ENCODE measurements at places on chromosomes 7 and 10.

DNA sequence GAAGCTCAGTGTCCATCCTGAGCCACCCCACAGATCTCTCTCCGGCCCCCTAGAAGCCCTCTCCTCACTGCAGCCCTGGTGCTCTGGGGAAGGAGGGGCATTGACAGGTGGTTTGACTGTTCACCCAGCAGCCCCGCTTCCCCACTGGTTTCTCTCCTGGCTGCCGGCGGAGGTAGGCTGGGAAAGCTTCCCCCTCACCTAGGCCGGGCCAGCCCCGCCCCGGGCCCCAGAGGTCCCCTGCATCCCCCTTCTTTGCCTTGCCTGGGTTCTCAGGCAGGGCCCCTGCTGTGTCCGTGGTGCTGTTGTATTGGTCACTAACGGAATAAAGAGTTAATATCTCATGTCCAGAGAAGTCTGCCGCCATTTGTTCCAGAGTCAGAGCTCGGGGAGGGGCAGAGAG is 21.2 kb downstream of the CLEC2L start:
- no peak for DNase-seq

- DNase-seq: no peak
Observed at GRCh38 chr10:89502549-89502948, 32.8 kb downstream of the SLC16A12 start.

- no peak for DNase-seq
Observed at GRCh38 chr7:151432658-151433521, 7.1 kb downstream of the CRYGN start.

- no peak for DNase-seq
Observed at GRCh38 chr10:114313139-114313538, 74.1 kb downstream of the VWA2 start.

DNA sequence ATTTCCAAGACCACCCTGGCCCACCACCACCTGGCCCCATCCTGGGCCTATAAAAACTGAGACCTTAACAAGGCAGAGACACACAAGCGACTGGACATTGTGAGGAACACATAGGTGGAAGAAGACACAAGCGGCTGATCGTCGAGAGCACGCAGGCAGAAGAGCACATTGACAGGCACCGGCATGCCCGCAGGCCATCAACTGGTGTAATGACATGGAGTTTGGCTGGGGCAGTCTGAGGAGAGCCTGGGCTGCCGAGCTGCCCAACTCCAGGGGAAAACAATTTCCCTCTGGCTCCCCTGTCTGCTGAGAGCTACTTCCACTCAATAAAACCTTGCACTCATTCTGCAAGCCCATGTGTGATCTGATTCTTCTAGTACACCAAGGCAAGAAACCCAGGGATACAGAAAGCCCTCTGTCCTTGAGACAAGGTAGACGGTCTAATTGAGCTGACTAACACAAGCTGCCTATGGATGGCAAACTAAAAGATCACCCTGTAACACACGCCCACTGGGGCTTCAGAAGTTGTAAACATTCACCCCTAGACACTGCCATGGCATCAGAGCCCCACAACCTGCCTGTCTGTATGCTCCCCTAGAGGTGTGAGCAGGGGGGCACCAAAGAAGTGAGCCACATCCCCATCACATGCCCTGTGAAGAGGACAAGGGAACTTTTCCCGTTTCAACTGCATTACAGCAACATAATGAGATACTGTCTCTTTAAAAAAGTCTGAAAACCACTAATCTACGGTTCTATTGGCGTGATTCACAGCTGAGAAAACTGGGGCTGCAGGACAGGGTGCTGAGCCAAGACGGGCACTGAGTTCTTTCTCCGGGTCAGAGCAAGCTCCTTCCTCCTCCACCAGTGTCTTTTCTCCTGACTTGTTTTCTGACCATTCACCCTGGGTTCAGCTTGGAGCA is 18.5 kb upstream of the TNS3 start:
- DNase-seq: no peak

- no peak for DNase-seq
Observed at GRCh38 chr10:79404690-79405131, 40.7 kb downstream of the ZCCHC24 start.

DNA sequence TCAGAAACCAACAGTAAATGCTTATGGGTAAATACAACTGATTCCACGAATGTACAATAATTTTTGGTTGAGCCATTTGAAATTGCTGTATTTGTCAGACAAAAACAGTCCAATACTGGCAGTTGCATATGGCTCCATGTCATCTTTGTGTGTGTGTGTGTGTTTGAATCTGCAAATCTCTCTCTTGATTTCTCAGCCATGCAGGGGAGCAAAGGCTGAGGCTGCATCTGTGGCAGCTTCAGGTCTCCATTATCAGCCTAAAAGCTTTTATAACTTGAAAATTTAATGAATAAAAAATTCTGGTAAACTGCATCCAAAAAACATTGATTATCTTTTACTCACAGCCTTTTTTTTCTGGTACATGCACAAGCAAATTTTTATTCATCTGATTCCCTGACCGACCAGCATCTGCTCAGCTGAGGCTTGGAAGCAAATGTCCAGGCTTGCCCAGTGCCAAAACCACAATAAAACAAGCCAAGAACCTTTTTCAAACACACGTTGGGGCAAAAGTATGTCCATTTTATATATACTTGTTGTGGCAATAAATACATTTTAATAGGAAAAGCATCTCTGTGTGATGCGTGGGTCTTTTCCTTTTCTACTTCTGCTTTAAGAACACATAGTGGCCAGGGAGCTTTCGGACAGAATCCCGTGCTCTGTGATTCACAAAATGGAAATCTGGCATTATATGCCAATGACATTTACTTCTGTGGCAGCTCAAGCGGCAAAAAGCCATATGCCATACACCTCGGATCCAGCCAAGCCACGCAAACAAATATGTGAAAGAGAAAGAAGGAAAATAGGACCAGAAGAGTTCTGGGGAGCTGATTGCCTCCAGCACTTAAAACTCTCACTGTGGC is 275.6 kb upstream of the AOAH start:
- DNase-seq: no peak

GRCh38 chr7:27148031-27148755 is 619 bp upstream of the HOXA6 start:
- DNase-seq: no peak

- DNase-seq: peak; percentile 29
Observed at GRCh38 chr7:6271694-6272440, 557 bp downstream of the CYTH3 start.

- no peak for DNase-seq
Observed at GRCh38 chr7:155524018-155524556, 22.3 kb downstream of the CNPY1 start.

DNA sequence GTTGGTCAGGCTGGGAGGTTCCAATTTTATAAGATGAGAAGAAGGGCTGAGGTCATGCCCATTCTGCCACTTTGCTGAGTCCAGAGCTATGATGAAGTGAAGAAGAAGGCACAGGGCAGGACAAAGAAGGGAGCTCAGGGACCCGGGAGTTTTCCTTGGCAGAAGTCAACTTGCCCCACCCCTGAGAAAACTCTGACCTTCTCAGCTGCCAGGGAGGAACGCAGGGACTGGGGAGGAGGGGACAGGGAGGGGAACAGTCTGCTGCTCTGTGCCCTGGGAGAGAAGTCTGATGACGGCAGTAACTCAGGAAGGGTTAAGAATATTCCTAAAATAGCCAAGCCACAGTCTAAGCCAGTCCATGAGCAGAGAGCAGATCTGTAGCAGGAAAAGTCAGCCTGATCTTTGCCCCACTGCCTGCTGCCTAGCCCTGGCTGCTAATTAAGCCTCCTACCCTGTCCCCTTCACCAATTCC is 11.7 kb downstream of the ADIRF start:
- DNase-seq: peak; percentile 46

DNA sequence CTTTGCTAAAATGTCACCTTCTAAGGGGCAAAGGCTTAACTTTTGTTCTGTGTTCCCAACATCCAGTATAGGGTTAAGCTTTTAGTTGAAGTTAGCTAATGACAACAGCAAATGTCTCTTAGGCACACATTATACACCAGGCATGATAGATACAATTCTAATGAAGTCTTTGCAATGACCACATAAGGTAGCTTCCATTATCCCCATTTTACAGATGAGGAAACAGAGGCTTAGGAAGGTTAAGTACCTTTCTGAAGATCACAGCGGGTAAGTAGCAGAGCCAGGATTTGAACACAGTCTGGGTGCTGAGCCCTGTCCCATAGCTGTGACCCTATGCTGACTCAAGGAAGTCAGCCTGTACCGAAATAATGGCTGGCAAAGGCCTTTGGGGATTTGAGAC is 1.9 kb downstream of the BUD31 start:
- DNase-seq: no peak

- no peak for DNase-seq
Observed at GRCh38 chr7:20993693-20994092, 207.0 kb upstream of the SP8 start.

DNA sequence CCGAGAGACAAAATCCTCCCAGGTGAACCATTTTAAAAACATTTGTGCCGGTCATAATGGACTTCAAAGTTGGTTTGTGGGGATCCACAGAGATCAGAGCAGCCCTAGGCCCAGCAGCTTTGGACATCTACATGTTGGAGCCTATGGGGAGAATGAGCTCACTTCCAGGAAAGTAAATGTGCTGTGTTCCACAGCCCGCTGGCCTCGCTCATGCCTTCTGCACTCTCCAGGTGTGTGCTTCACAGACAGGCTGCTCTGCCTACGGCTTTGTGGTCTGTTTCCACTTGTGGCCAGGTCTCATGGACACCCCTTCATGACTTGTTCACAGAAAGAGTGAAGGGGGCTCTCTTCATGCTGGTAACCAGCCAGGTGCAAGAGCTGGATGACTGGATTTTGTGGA is 141.6 kb downstream of the ADARB2 start:
- no peak for DNase-seq
